ENCODE measurements at places on chromosomes 13 and 19.

- peak; percentile 55 for DNase-seq
Measured at GRCh38 chr19:9936326-9937000, at the start of gene OLFM2. TSS of gene OLFM2 (minus strand) at chr19:9936515. CDS start at chr19:9936366, 149 bp downstream.

- peak; percentile 91 for DNase-seq
Measured at GRCh38 chr19:3857449-3858003, 11.3 kb downstream of the ZFR2 start.

- peak; percentile 56 for DNase-seq
Measured at GRCh38 chr19:1746401-1747284, 6.7 kb upstream of the ONECUT3 start.

- DNase-seq = no peak
Measured at GRCh38 chr13:22828081-22828480, 352.7 kb upstream of the SGCG start.

DNA sequence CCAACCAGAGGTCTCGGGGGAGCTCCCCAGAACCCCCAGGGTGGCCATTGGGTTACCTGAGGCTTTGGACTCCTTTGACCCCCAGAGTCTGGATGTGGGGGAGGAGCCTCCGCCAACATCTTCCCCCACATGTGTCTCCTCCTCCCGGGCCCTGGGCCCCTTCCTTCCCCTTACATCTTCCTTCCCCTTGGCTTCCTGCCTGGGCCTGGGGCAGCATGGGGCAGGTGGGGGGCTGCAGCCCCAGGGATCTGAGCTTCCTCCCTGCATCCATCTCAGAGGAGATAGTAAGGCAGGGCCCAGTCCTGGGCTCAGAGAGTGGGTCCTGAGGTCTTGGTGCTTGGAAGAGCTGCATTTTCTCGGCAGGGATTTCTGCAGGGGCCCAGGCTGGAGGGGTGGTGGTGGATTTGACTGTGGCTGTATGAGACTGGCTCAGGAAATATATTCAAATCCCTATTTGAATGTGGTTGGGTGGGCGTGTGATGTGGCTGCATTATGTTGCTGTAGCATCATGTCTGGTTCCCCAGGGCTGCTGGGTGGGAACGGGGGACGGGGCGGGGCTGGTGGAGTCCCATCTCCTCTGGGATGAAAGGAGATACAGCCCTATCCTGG, 919 bp downstream of the VAV1 start:
- peak; percentile 75 for DNase-seq

DNA sequence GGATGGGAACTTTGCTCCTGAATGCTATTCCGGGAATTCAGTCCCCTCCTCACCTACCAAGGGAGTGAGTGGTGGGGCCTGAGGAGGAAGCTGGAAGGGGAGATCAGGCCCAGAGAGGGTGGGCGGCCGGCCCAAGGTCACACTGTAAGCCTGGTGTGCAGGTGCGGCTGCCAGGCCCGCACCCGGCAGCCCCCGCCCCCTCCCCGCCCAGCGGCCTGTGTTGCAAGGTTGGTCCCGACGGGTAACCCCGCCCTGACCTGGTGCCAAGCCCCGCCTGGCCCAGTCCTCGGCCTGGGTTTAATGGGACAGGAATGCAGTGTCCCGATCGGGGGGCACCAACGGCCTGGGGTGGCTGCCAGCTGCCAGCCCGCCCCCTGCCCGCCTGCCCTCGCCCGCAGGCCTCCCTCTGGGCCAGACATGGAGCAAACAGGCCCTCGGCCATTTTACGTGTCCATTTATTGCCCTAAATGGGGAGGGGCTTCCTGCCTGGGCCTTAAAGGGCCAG, 5.5 kb downstream of the ZBTB7A start:
- DNase-seq = no peak

DNA sequence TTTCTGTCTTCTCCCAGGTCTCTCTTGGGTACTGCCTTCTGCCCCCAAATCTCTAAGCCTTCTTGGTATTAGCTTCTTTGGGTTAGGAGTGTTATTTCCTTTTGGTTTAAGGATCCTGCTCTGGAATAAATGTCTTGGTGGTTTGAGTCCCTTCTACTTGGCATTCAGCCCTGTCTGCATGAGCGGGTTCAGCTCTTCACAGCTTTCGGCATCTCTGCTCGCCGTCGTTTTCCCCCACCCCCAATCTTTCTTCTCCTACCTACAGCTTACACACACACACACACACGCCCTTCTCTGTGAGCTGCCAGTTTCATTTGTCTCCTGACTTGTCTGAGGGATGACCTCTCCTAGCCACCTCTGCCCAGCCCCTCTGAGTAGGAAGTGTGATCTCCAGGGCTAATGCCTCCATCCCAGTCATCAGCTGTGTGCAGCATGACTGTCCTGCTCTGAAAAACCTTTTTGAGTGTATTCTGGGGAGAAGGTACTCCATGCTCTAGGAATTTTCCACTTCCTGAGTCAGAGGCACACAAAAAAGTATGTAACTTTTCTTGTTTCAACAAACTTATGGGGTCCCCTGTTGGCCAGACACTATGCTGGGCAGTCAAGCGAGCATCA, 4.7 kb downstream of the CNOT3 start:
- DNase-seq = no peak

GRCh38 chr13:26202365-26202972, 19.6 kb downstream of the RNF6 start:
- DNase-seq = no peak

DNA sequence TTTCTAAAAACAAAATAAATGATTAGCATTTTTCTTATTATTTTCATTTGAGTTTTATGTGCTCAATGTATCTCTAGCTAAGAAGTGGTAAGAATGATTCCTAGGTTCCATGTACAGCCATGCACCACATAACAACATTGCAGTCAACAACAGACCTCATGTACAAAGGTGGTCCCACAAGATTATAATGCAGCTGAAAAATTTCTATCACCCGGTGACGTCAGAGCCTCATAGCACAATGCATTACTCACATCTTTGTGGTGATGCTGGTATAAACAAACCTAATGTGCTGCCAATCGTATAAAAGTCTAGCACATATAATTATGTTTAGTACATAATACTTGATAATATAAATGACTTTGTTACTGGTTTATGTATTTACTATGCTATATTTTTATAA, 120.5 kb downstream of the SLC7A1 start:
- DNase-seq = no peak

GRCh38 chr13:110116072-110116487, 190.9 kb downstream of the COL4A1 start:
- DNase-seq = no peak

DNA sequence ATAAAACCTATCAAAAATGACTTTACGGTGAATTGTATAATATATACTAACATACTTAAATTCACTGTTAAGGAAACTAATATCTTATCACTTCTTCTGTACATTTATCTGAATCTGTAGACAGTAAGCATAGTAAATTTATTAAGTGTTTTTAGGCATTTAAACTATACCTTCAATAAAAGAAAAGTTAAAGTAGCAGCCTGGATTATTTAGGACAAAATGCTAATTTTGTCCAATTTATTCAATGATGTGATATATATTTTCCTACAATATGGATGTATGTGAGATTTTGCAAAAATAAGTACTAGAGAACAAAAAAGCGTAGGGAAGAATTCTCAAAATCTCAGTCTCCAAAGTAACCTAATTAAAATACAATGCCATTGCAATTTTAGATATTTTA, 299.9 kb downstream of the GPC5 start:
- DNase-seq = no peak

GRCh38 chr13:49641801-49642291, 13.5 kb downstream of the ARL11 start:
- no peak for DNase-seq

DNA sequence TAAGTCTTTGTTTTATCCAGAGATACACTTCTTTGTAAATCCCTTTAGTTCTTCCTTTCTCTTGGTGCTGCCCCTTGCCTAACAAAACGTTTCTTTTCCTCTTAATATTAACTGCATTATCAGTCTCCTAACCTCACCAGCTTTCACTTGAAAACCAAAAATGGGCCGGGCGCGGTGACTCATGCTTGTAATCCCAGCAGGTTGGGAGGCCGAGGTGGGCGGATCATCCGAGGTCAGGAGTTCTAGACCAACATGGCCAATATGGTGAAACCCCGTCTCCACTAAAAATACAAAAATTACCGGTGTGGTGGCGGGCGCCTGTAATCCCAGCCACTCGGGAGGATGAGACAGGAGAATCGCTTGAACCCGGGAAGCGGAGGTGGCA, 329.8 kb upstream of the MIR17HG start:
- no peak for DNase-seq

DNA sequence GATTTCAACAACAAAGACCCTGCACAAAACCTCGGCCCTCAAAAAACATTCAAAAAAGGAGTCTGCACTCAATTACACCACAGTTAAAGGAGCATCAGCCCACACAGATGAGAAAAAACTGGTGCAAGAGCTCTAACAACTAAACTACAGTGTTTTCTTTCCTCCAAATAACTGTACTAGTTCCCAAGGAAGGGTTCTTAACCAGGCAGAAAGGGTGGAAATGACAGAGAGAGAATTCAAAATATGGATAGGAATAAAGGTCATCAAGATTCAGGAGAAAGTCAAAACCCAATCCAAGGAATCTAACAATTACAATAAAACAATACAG, 176.4 kb upstream of the TRPC4 start:
- no peak for DNase-seq

GRCh38 chr19:43362179-43362578, 8.7 kb downstream of the CD177 start:
- no peak for DNase-seq

- DNase-seq = no peak
Measured at GRCh38 chr13:113539176-113539575, 45.4 kb upstream of the TFDP1 start.

DNA sequence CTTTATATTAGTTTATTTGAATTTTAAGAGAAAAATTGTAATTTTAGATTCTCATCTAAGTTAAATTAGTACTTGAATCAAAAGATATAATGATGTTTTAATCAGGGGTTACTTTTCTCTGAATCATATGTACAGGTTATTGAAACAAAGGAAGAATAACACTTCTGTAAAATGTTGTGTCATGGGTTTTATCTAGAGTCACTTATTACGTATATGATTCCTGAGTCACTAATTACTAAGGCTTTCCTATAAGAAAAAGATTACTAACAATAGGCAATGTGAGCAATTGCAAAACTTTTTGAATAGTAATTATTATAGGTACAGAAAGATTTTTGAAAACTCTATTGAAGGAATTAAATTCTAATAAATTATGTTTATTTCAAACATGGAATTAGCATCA, 99.2 kb upstream of the KLF5 start:
- DNase-seq = no peak

- no peak for DNase-seq
Measured at GRCh38 chr19:46737298-46737654, 8.6 kb upstream of the FKRP start.

DNA sequence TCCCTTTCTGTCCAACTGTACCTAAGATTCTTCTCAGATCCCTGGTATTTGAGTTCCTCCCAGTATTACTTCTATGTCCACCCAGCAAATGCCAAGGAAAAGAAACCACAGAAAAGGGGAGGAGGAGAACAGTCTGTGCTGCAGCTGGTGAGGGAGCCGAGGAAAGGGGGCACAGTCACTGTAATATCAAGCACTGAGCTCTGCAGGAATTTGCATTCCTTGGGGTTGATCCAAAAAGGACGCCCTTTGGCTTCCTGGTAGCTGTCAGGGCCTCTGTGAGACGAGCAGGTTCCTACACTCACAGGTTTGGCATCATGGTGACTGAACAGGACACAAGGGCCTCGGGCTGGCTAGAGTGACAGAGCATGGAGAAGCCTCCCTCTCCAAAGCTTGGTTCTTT, 273.4 kb downstream of the NHLRC3 start:
- DNase-seq = no peak

GRCh38 chr13:64900039-64900438, 2330.1 kb downstream of the PCDH9 start:
- no peak for DNase-seq

DNA sequence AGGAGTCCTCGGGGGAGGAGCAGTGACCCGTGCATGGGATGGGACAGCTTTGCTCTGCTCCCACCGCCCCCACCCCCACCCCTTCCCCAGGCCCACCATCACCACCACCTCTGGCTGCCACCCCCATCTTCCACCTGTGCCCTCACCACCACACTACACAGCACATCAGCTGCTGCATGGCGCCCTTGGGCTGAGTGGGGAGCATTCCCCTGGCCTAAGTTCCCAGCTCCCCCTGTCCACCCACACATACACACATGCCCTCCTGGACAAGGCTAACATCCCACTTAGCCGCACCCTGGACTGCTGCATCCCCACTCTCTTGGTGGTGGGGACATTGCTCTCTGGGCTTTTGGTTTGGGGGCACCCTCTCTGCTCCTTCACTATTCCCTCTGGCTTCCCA, 46.2 kb upstream of the SGCG start:
- DNase-seq = no peak

DNA sequence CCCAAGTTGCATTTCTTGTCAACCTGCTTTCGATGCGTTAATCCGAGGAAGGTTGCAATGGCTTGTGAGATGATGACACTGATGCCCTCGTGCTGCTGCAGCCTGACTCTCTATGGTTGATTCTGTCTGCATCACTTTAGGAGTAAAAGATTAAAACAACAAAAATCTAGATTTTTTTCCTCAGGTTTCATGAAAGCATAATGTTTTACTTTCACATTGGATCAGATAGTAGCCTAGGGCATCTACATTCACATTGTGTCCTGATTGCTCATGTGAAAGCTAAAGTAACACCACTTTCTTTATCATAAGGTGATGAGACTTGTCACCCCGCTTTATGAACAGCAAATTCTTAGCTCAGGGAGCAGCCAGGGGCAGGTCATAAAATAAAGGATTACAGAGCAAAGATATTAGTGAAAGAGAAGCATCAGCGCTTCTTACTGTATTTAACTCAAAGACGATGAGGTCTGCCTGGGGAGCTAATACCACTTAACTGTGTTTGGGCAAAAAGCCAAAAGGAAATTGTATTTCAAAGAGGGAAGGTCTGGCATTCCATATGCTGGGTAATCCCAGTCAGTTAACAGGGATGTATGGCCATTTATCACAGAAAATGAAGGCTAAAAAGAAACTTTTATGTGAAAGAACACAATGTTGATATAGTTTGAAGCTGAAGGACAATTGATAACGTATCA, 270.5 kb downstream of the GPC6 start:
- no peak for DNase-seq

DNA sequence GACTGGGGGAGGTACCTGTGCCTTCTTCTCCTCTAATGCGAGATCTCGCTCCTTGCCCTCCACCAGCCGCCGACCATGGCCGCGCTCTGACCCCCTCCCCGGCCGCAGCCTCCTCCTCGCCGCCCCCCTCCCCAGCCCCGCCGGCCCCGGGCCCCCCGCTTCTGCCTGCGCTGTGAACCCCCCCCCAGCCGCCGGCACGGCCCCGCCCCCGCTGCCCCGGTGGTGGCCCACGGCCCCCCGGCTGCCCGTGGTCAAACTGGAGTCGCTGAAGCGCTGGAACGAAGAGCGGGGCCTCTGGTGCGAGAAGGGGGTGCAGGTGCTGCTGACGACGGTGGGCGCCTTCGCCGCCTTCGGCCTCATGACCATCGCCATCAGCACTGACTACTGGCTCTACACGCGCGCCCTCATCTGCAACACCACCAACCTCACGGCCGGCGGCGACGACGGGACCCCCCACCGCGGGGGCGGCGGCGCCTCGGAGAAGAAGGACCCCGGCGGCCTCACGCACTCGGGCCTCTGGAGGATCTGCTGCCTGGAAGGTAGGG, at the start of gene CACNG8:
CACNG8 (plus strand) TSS at position 51 of the 545 bp plus-strand sequence.
- no peak for DNase-seq

All from GM13977 (cell line).